ENCODE measurements at places on chromosomes 7 and 10. TPM values are rescaled to one million over a fixed set of nuclear protein-coding genes. Genes with fewer than 3 reads are reported as not detected.

- H3K27ac ChIP-seq = no peak overlapping the region
- H3K4me1 ChIP-seq = no peaks in the 10 kb centered on the region
- no peak for DNase-seq
Measured at GRCh38 chr10:74792726-74793125, 33.7 kb upstream of the KAT6B start.

Gene IFIT2
- total RNA-seq = 47.2 TPM

Gene OPTN
- total RNA-seq = 61.5 TPM

GRCh38 chr10:84176836-84177474, 3.4 kb downstream of the GPR15LG start:
- no peaks in the 10 kb centered on the region for H3K36me3 ChIP-seq
- no peaks in the 10 kb centered on the region for H3K27me3 ChIP-seq
- no peak for DNase-seq
- H3K27ac ChIP-seq = no peak overlapping the region
- no peaks in the 10 kb centered on the region for H3K4me1 ChIP-seq
- no peak overlapping the region for H3K4me3 ChIP-seq

Gene NXPH1
- not detected for total RNA-seq

Gene KIF20B
- total RNA-seq = 5.1 TPM

Gene ASB10
- total RNA-seq = not detected

DNA sequence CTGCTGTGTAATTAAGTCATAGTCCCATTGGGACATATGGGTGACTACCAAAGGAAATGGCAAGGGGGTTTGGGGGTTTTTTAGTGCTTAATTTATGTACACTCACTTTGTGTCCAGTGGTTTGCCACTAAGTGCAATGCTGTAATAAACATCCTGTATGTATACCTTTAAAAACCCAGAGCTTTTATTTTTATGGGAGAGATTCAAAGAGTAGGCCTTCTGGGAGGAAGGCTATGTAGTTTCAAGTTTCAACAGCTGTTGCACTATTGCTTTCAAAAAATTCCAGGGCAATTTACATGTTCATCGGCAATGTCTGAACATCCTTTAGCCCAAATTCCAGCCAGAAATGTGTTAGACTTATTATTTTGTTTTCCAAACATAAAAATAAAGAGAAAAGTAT, 744.7 kb downstream of the XPNPEP1 start:
- no peaks in the 10 kb centered on the region for H3K27me3 ChIP-seq
- no peak overlapping the region for H3K27ac ChIP-seq
- H3K36me3 ChIP-seq = no peaks in the 10 kb centered on the region
- H3K4me3 ChIP-seq = no peak overlapping the region

DNA sequence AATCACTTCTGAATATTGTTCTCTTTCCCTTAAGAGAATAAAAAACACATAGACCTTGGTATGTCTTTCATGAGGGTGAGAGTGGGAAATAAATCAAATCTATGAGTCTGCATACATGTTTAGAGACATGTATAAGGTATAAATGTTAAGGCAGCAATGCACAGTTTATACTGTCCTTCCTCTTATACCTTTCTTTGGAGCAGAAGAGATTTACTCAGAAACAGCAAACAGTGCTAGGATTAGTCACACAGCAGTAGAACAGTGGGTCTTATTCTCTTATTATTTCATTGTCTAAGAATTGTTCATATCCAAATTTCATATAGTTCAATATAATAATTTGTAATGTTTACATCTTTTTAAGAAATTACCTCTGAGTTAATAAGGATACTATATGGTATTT, 126.7 kb upstream of the TMEM196 start:
- no peaks in the 10 kb centered on the region for H3K27me3 ChIP-seq
- no peak overlapping the region for H3K27ac ChIP-seq
- DNase-seq = no peak
- H3K4me1 ChIP-seq = no peaks in the 10 kb centered on the region

Measured in upper lobe of right lung (tissue), 1 donor.